MV-4-11 (cell line): ENCODE measurements at places on chromosomes 6 and 20.
A peak's percentile ranks its signal among the peaks of the same experiment; 100 is the strongest.

DNA sequence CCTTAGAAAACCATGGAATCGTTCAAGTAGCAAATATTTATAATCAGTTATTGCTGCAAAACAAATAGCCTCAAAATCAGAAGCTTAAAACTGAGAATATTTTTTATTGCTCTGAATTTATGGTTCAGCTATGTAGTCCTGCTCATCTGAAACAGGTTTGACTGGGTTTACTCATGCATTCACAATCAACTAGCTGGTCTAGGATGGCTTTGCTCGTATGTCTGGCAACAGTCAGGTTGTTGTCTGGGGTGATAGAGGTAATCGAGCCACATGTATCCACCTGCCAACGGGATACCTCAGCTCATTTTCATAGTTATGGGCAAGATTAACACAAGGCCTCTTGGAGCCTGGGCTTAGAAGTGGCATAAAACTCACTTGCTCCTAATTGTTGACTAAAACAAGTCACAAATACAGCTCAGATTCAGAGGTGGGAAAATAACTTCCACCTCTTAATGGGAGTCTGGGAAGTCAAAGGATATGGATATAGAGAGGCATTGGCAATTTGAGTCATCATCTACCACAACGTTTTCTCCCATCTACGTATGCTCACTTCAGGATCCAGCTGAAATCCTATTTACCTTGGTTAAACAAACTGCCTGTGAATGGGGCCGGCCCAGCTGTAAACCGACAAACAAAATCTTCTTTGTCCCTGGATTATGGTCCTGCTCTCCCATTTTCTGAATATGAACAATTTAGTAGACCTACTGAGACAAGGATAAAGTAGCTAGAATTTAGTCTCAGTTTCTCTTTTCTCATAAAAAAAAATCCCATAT, 54.5 kb upstream of the TENT5A start:
- no peak for DNase-seq

DNA sequence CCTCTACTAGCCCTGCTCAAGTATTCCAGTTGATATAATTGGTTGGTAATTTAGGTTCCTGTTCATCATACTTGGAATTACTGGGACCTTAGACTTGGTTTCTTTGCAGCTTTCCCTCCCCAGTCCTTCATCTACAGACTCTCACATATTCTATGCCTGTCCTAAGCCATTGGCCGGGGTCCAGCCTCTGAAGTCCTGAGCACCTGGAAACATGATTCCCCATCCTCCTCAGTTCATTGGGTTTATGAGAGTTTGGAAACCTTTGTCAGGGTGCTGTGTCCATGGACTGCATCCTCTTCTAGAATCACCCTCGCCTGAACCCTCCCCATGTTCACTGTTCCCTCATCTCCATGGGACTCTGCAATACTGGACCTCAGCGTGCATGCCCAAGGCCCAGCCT, 8.8 kb downstream of the GSTA2 start:
- no peak for DNase-seq

GRCh38 chr20:38057351-38057972, 23.9 kb downstream of the RPRD1B start:
- DNase-seq = peak; percentile 63

- DNase-seq = no peak
Observed at GRCh38 chr6:18488526-18489270, 101.5 kb downstream of the RNF144B start.

GRCh38 chr6:38033442-38033982, 214.0 kb downstream of the ZFAND3 start:
- DNase-seq = no peak

DNA sequence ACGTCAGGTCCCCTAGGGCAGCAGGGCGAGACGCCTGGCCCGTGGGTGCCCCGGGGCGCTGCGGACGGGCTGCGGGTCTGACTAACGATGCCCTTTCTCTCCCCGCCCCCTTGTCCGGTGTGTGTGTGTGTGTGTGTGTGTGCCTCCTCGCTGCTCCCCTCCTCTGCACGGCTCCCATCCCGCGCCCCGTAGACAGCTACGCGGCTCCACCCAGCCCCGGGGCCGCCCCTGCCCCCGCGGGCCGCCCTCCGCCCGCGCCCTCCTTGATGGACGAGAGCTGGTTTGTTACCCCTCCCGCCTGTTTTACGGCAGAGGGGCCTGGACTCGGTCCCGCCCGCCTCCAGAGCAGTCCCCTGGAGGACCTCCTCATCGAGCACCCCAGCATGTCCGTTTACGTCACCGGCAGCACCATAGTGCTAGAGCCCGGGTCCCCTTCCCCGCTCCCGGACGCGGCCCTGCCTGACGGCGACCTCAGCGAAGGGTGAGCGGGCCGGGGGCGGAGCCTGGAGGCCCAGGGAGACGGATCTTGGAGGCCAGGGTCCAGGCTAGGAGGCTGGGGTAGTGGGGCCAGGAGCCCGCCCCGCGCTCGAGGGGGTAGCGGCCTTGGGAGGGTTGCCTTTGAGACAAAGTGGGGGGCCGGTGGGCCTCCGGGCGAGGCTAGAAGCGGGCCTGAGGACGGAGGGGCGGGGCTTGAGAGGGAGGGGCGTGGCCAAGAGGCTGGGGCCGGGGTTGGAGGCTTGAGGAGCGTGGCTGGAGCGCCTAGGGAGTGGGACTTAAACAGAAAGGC, 5.1 kb downstream of the TP53INP2 start:
- DNase-seq = peak; percentile 34

DNA sequence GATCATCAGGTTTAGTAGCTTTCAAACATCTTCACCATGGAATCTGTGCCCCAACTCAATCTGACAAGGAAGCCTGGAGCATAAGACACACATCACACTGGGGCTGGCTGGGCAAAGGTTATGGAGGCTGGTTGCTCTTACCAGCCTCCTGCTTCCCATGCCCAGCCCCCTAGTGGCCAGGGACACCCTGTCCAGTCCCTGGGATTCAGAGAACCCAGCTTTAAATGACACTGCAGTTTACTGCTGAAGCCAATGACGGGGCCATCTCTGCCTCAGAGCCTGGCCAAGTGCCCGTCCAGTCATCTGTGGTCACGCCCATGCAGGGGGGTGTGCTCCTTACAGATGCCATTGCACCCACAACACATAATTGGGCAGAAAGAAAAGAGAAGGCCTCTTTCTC, 272.9 kb downstream of the SMOC2 start:
- no peak for DNase-seq

DNA sequence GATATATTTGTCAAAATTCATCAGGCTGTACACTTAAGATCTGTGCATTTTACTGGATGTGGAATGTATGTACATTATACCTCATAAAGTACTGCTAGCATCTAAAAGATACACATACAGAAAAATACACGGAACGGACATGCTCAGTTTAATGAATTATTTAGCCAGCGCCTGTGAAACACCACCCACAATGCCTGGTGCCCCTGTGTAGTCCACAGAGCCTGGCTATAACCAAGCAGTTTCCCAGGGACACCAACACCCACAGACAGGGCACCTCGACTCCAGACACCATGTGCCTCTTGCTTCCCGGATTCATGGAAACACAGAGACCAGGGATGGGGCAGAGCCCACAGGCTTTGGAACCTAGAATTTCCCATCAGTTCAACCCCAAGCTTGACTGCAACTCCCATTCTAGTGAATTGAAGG, 17.4 kb upstream of the ARMC12 start:
- no peak for DNase-seq

- no peak for DNase-seq
Observed at GRCh38 chr6:29561606-29562181, 2.2 kb upstream of the UBD start.

- no peak for DNase-seq
Observed at GRCh38 chr6:169783401-169783800, 32.0 kb downstream of the ERMARD start.

DNA sequence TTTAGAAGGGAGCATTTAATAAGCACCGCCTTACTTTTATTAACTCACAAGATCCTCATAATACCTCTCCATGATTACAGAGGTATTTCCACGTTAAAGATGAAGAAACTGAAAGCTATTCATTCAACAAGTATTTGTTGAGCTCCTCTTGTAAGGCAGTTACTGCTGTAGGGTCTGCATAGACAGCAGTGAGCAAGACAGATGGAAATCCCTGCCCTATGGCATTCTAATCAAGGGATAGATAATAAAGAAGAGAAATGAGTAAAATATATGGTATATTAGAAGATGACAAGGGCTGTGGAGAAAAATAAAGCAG, 77.8 kb upstream of the CTNNBL1 start:
- DNase-seq = no peak

DNA sequence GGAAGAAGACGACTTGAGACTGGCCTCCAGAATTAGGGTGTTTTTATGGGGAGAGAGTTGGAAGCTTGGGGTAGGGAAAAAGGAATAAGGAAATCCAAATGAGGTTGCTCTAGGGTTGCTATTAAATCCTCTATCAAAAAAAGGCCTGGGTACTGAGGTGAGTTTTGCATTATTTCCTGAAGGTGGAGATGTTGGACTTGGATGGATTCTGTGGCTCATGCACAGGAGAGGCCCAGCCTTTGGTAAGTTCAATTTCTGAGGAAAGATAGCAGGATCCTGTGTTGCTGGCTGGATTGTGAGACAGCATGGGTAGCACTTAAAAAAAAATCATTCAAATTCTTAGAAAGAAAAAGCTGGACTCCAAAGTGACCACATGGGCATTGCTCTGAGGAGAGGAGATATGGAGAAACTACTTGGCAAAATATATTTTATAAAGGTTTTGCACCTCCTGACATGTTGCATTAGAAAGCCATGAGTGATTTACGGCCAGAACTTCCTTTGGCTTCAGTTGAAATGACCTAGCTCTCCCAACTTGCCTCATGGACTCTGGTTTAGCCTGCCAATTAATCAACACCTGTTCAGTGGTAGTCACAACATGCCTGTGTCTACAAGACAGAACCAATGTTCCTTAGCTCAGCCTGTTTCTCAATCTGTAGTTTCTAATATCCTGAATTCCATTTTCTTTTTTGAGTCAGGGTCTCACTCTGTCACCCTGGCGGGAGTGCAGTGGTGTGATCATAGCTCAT, 152.1 kb upstream of the RALGAPA2 start:
- DNase-seq = peak; percentile 1

GRCh38 chr6:20409427-20409971, 7.8 kb downstream of the E2F3 start:
- no peak for DNase-seq

DNA sequence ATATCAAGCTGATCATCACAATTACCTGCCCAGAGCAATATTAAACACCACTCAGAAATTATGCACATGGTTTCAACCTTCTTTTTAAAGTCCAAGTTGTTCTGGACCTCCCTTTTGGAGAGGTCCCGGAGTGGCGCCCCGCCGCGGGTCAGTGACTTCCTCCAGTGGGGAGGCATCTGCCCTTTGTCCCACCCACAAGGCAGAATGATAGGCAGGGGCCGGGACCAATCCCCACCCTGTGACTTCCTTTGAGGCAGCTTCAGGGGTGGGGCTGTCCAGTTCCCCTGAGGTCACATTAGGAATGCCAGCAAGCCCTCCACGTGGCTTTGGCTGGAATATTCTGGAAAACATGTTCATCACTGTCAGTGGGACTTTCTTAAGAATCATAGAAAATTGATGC, 207.0 kb downstream of the ANKRD60 start:
- no peak for DNase-seq

DNA sequence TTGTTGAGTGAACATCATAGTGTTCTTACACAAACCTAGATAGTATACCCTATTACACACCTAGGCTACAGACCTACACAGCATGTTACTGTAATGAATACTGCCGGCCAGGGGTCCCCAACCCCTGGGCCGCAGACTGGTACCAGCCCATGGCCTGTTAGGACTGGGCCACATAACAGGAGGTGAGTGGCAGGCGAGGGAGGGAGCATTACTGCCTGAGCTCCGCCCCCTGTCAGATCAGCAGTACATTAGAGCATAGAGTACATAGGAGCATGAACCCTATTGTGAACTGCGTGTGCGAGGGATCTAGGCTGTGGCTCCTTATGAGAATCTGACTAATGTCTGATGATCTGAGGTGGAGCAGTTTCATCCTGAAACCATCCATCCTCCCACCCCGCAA, 126.3 kb downstream of the PRND start:
- DNase-seq = no peak

DNA sequence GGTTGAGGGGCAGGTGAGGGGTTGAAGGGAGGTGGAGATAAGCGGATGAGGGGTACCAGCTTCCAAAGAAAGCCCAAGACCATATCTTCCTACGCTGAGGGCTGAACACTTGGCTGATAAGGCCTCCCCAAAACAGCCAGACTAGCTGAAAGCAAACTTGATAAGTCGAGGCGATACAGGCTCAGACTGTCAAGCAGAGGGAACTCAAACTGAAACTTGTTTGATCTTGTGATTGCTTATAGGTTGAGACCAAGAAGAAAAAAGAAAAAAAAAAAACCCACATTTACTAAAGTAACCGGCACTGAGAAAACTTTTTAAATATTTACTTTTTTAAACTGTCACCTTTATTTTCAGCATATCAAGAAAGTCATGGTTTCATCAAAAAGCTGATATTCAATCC, 73.6 kb downstream of the TRERF1 start:
- no peak for DNase-seq

- DNase-seq = peak; percentile 7
Observed at GRCh38 chr20:59937150-59937549, 3.0 kb downstream of the PPP1R3D start.

DNA sequence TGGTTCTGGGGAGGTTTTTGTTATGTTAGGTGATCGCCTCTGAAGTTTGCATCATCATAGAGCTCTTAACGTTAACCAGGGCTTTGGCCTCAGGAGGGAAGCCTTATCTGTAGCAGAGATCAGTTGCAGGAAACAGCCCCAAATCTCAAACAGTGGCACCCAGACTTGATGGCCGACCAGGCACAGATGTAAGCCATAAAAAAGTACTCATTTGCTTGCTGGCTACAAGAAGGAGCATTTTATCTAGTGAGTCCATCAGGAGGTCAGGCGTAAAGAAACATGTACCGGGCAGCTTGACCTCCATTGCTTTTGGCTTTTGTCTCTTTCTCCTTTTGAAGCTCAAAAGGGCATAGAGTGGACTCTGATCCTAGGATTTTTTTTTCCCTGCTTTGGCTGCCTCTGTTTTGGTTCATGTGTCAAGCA, 122.3 kb downstream of the CCDC170 start:
- no peak for DNase-seq

DNA sequence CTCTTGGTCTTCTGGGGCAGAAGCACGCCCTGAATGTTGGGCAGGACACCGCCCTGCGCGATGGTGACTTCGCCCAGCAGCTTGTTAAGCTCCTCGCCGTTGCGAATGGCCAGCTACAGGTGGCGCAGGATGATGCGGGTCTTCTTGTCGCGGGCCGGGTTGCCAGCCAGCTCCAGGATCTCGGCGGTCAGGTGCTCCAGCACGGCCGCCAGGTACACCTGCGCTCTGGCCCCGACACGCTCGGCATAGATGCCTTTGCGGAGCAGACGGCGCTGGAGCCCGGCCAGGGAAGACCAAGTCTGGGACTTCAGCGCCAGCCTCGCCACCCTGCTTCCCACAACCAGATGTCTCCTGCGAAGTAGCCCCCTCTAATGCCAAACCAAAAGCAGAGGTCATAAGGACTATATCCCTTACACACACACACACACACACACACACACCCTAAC, 8.0 kb upstream of the SLC17A3 start:
- no peak for DNase-seq

GRCh38 chr6:13425270-13425873, 62.0 kb downstream of the GFOD1 start:
- DNase-seq = no peak

GRCh38 chr20:49677777-49678758, 35.6 kb downstream of the B4GALT5 start:
- no peak for DNase-seq

- DNase-seq = no peak
Observed at GRCh38 chr20:49290608-49291191, 12.8 kb upstream of the ZNFX1 start.

GRCh38 chr6:125818225-125818657, 27.5 kb downstream of the NCOA7 start:
- no peak for DNase-seq
